BE2C (cell line): ENCODE measurements at places on chromosomes 6 and 20.

DNA sequence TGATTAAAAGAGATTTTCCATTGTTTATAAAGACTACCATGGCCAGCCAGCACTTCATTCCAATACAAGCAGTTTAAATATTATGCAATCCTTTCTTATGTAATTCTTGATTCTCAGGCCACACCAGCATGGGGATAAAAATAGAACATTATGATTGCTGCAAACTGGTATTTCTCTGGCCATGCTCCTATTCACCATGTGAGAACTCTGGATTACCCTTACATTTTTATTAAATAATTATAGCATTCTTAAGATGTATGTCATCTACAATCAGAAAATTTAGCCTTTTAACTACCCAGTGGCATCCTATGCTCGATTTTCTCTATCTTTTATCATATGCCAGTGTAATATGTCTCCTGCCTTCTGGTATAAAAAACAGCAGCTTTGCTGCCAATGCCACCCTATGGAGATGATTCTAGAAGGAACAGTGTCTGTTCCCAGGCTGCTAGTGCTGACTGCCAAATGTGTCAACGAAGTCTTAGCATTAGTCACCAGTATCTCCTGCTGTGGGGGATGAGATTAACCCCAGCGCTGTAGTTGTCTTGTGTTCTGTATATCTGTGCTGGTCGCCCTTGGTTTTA lies 501.4 kb downstream of the BCKDHB start:
- DNase-seq: no peak

DNA sequence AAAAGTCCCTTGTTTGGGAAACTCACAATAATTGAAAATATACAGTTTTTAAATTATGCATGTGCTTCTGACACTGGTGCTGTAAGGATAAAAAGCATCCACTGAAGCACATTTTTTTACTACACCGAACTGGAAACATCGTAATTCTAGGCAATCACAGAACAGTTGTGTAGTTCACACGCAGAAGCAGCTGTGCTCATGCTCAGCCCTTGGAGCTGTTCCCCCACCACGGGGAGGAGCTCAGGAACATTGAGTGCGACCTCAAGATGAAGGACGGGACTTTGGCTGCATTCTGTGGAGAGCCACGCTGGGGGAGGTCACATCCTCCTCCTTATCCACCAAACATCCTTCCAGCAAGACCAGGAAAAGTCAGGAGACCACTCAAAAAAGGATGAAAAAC lies 466.3 kb upstream of the CDH4 start:
- no peak for DNase-seq

DNA sequence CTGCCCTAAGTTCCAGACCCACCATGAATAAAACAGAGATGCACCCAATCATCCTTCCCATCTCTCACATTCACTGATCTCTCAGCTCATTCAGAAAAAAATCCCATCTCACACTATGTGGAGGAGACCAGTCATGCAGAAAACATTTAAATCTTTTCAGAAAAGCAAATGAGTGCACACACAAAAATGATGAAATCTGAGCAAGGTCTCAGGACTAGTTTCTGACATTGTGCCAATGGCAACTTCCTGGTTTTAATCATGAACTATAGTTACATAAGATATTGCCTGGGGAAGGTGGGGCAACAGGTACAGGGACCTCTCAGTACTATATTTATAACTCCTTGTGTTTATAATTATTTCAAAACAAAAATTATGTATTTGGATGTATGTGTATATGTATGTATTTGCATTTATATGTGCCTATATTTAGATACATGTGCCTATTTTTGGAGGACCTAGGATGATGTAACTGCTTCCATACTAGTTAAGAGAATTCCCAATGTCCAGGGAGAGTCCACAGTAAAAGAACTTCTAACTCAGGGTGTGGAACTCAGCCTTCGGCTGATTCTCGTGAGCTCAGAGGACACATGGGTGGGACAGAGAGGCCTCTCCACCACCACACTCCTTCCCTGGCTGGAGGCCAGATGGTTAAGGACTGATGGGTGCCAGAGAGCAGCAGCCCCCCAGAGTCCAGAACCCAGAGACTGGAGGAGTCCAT lies 71.7 kb upstream of the MAP3K4 start:
- no peak for DNase-seq

- no peak for DNase-seq
Observed at GRCh38 chr6:23329086-23329485, 759.7 kb downstream of the HDGFL1 start.

DNA sequence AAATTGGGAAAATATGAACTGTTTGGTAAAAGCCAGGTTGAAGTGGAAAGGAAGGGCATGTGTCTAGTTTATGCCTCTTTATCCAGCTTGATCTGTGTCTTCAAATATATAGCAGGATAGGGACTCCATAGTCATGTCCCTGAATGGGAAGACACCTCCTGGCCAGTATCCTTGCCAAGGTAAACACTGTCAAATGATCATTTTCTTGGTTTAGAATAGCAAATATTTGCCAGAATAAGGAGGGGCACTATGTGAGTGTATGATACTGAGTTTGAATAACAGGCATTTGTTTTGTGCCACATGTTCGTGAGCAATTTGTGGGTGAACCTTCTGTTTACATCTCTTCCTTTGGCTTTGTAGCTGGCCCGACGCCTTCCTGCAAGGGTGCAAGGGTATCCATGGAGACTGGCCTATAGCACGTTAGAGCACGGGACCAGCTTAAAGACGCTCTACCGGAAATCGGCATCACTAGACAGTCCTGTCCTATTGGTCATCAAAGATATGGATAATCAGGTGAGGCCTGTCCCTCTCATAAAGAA lies 34.2 kb upstream of the HINT3 start:
- no peak for DNase-seq

- no peak for DNase-seq
Observed at GRCh38 chr6:37704923-37705238, 7.2 kb upstream of the MDGA1 start.

GRCh38 chr6:168533414-168533813 lies 92.4 kb downstream of the SMOC2 start:
- no peak for DNase-seq

DNA sequence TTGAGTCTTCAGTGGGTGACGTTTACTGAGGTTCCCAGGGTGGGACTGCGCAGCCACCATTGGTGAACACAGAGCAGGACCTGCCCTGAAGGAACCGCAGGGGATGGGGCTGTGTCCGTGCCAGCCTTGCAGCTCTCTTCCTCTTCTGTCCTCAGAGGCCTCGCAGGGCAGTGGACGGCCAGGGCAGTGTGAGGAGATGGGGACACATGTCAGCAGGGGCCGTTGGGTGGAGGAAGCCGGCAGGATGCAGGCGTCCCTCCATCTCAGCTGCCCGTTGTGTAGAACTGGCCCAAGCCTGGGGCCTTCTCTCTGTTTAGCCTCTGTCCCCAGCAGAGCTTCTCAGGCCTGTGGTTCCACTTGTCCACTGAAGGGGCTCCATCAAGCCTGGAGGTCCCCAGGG lies 53.6 kb upstream of the SMOC2 start:
- no peak for DNase-seq

- DNase-seq: no peak
Observed at GRCh38 chr6:134553936-134554335, 236.0 kb upstream of the SGK1 start.

DNA sequence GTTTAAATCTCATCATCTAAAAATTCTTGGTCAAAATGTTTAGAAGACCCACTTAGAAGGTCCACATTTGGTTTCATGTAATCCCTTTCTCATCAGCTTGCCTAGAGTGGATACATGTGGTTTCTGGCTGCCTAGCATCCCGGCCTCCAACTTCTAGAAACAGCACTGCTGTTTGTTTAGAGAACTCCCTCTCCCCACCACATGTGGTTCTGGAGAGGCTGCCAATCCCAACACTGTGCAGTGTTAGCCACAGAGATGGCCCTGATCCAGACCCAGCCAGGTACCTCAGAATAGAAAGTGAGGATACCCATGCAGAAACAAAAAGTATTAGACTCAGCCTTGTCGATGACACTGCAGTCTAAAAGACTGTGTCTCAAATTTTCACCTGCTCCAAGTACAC lies 241.8 kb downstream of the BCKDHB start:
- no peak for DNase-seq

DNA sequence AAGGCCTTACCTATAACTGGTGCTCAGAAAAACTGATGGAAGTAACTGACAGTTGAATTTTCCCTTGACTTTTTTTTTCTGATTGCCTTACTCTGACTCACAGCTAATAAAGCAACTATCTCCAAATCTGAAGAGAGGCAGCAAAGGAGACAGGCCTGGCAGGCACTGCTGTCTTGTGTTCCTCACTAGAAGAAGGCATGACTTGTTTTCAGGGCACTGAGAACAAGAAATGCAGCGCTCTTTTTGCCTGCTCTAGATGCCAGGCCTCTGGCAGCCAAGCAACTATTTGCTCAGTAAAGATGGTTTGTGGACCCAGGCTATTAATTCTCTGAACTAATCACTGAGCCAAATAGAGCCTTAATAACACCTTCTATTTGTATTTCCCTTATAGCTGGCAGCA lies 155.1 kb downstream of the PRDM13 start:
- no peak for DNase-seq

DNA sequence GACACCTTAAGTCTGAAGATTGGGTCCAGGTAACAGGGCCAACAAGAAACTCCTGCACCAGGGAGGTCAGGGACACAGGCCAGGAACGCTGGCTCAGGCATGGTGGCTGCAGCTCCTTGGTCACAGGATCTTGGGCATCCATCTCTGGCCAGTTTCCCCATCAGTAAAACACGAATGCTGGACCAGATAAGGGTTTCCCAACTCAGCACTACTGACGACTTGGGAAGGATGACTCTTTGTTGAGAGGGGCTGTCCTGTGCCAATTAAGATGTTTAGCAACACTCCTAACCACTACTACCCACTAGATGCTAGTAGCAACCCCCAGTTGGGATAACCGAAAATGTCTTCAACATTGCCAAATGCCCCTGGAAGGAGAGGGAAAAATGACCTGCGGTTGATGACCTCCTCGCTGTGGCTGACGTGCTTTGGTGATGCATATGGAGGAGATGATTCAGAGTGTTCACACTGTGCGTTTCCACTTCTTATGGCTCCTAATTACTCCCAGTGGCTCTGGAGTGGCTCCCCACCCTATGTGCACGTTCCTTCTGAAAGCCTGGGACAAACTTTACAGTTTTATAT lies 261.9 kb downstream of the CDH26 start:
- no peak for DNase-seq

DNA sequence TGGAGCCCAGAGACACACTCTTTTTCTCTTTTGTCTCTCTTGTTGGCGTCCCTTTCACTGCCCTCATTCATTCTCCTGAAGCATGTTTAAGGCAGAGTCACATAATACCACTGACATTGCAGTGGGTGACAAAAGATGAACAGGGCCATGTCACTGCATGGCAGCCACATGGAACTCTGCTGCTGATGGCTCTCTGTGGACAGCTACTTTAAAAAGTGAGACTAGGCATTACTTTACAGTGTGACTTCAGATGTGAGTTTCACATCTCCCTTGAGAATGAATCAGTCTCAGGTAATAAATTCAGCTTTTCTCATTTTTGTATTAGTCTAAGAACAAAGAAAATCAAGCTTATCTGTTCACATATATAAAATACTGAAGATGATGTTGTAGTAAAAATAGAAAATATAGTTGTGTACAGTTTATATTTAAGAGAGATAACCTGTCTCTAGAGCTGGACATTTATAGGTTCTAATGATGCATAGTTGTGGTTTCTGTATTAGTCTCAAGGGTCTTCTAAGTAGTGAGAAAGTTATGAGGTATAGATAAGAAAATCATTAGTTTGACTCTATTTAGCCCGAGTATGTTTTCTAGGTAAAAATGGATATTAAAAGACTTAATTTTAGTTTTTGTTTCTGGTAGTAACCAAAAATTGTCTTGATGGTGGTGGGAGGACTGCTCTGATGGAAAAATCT lies 6.1 kb downstream of the MRS2 start:
- no peak for DNase-seq

GRCh38 chr20:41234041-41234440 lies 83.5 kb downstream of the ZHX3 start:
- DNase-seq: no peak

GRCh38 chr6:164520916-164521315 lies 788.5 kb downstream of the C6orf118 start:
- DNase-seq: no peak

- no peak for DNase-seq
Observed at GRCh38 chr20:47216819-47217410, 139.6 kb downstream of the ZMYND8 start.

- DNase-seq: no peak
Observed at GRCh38 chr6:168709390-168709789, 268.4 kb downstream of the SMOC2 start.

- DNase-seq: no peak
Observed at GRCh38 chr20:56032251-56032650, 26.9 kb upstream of the CBLN4 start.

- no peak for DNase-seq
Observed at GRCh38 chr6:53982366-53983050, 128.7 kb upstream of the MLIP start.

DNA sequence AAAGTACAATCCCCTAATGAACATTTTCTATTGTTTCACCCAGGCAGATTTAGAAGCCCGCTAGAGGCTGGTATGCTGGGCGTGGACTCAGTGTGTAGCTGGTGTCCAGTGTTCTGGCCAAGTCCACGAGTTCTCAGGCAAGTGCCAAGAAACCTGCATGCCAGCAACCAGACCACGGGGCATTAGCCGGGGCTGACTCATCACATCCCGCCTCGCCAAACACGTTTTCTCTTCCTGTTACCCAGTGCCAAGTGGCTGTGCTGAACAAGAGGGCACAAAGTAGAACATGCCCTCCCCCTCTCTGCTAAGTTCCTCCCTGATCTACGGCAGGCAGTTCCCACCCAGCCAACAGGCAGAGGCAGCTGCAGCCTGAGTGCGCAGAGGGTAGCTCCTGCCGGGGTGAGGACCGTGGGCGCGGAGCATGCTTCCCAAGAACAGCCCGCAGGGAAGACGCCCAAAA lies 29.6 kb downstream of the RAMACL start:
- DNase-seq: no peak

DNA sequence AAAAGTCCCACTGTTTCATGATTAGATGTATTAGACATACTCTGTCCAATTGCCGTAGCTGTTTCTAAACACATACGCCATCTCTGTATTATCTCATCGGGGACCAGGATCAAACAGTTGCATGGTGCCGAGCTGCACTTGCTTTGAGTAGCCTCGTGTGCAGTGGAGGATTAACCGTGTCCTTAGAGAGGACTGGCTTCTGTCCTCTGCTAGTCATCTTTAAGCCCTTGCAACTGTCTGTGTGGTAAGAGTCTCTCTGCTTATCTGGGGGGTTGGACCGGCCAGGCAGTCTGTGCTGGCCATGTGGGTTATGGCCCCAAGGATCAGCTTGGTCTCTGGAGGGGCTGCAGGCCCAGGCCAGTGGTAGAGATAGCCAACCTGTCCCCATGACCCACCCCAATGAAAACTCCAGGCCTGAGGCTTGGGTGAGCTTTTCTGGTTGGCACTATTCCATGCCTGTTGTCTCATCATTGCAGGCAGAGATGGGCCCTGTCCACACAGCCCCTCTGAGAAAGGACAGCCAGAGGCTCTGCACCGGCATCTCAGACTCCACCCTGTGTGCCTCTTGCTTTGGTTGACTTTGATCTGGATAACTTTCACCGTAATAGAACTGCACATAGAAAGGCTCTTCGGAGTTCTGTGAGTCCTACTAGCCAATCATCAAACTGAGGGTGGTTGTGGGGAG lies 137.3 kb upstream of the SNX9 start:
- DNase-seq: no peak

GRCh38 chr6:138544501-138544900 lies 45.2 kb upstream of the NHSL1 start:
- no peak for DNase-seq
